ENCODE measurements at places on chromosomes 13 and 19.

DNA sequence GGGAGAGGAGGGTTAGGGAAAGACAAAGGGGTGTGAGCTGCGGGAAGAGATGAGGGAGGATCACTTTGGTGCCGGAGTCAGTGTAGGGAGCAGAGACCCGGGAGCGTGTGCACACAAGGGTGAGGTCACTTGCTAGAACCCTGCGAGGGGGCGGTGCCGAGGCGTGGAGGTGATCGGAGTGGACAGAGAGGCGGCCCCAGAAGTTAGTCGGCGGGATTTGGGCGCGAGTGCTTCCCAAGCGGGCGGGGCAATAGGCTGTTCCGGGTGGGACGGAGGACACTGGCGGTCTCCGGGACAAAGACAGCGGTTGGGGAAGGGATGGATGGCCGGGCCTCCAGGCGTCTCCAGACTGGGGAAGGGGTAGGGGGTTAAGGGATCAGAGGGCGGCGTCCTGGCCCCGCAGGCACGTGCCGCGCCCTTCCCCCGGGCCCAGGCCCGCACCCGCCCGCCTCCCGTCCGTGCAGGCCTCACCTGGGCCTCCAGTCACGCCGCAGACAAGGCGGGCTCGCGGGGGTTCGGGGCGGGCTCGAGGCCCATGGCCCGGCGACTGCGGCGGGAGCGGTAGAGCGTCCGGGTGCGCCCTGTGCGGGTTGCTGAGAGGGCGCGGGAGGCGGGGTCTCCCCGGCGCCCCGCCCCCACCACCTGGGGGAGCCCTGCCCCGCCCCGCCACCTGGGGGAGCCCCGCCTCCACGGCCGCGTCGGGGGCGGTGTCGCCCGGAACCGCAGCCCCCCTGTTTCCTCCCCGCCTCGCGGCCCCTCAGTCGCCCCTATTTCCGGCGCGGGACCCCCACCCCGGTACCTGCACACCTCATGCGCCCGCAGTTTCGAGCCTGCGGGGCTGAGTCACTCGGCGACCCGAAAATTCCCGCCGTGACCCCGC lies at the start of gene LPAR2:
Gene LPAR2 (minus strand): TSS at position 600 of the 880 bp plus-strand sequence. CDS start 945 bp downstream, outside the sequence.
- DNase-seq, result peak; percentile 85

DNA sequence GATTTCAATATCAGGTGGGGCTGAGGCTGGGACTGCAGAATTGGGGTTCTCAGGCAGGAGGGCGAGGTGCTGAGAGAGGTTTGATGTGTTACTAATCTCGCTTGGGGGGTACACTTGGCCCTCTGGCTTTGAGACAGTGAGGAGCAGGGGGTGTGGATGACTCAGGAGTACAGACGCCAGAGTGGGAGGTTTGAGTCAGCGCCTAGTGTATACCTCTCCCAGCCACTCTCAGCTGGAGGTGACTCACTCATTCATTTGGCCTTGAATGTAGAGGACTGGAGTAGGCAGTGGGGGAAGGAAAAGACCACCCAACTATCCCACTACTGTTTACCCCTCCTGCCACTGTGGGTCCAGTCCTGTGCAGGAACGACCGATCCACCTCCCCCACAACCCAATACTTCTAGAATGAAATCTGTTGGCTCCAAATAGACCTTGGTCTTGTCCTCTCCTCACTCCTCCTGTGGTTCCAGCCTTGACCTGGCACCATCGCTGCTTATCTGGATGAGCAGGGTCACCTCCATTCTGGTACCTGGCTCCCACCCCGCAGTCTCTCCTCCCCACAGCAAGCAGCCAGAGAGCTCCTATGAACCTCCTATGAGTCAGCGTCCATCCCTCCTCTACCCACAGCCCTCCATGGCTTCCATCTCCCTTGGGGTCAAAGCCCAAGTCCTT lies 20.1 kb upstream of the ZNRF4 start:
- no peak for DNase-seq

DNA sequence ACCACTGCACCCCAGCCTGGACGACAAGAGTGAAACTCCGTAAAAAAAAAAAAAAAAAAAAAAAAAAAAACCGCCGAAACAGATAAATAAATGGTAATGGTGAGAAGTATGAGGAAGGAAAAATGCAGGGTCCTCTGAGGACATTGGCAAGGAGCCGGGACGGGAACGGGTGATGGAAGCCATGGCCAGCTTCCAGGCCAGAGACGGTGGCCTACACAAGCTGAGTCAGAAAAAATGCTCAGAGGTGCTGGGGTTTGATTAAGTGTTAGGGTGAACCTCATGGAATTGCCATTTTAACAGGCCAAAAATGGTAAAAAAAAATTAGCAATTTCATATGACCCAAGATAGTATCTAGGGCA lies 866 bp upstream of the ZSWIM4 start:
- peak; percentile 74 for DNase-seq

DNA sequence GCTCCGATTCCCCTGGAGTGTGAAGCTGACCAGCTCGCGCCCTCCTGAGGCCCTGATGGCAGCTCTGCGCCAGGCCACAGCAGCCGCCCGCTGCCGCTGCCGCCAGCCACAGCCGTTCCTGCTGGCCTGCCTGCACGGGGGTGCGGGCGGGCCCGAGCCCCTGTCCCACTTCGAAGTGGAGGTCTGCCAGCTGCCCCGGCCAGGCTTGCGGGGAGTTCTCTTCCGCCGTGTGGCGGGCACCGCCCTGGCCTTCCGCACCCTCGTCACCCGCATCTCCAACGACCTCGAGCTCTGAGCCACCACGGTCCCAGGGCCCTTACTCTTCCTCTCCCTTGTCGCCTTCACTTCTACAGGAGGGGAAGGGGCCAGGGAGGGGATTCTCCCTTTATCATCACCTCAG lies 20.3 kb downstream of the CKM start:
- DNase-seq, result no peak

DNA sequence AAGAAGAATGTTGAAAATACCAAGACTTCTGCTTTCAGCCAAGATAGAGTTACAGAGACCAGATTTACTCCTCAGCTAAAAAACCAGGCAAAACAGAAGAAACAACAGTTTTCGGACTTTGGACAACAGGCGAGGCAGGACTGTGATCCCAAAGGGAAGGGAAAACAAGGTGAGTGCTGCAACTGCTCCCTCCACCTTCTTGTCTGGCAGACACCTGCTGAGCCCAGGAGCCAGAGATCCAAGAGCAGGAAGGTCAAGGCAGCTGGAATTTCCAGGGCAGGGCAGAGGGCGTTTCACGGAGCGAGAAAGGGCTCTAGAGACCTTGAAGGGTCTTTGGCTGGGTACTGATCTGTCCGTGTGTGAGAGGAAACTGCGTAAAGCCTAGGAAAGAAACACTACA lies 32.9 kb upstream of the SLC7A9 start:
- no peak for DNase-seq

GRCh38 chr13:30608364-30608763 lies 9.4 kb upstream of the USPL1 start:
- no peak for DNase-seq

DNA sequence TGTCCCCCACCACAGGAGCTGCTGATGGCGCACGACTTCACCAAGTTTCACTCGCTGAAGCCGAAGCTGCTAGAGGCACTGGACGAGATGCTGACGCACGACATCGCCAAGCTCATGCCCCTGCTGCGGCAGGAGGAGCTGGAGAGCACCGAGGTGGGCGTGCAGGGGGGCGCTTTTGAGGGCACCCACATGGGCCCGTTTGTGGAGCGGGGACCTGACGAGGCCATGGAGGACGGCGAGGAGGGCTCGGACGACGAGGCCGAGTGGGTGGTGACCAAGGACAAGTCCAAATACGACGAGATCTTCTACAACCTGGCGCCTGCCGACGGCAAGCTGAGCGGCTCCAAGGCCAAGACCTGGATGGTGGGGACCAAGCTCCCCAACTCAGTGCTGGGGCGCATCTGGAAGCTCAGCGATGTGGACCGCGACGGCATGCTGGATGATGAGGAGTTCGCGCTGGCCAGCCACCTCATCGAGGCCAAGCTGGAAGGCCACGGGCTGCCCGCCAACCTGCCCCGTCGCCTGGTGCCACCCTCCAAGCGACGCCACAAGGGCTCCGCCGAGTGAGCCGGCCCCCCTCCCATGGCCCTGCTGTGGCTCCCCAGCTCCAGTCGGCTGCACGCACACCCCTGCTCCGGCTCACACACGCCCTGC lies 4.4 kb upstream of the NOP53 start:
- DNase-seq, result no peak

DNA sequence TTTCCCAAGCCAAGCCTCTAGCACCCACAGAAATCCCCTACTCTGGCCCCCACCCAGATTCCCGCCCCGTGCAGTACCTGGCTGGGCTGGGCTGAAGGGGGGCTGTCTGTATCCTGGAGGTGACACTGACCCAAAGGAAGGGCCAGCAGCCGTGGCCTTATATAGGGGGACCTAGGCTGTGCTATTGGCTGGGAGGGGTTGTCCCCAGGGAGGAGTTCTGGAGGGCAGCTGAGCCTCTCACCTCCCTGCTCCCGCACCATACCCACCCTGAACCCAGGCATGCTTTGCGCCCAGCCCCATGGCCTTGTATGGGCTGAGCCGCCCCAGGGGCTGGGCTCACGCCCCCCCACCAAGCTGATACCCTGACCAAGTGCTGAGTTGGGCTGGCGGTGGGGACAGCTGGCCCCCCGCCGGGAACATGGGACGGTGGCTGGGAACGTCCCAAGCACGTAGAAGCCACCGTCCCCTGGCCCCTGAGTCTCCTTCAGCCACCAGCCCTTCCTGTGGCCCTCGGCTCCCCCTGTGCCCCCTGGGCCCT lies at the start of gene CKM:
Gene CKM (minus strand): TSS at position 132 of the 538 bp plus-strand sequence. CDS start 3,162 bp downstream, outside the sequence.
- DNase-seq, result no peak

GRCh38 chr19:15291089-15291488 lies 41.2 kb downstream of the BRD4 start:
- DNase-seq, result no peak

DNA sequence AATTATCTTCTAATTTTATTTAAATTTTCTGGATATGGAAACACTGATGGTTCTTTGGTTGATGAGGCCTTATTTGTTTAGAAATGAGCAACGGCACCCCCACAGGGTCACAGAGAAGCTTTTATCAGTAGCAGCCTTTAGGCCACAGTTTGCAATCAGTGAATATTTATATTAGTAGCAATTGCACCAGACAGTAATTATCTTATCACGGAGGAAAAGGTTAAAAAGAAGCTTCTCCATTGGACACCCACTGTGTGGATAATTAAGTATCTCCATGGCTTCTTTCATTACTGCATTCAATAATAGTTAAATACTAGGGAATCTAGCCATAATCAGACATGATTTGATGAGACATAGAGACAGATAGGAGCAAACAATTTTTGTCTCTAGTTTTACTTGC lies 2099.2 kb upstream of the PCDH20 start:
- DNase-seq, result no peak

- DNase-seq, result peak; percentile 86
Measured at GRCh38 chr19:48487948-48488347, 18.8 kb downstream of the CYTH2 start.

- no peak for DNase-seq
Measured at GRCh38 chr13:27917121-27917947, 2.5 kb upstream of the PDX1 start.

DNA sequence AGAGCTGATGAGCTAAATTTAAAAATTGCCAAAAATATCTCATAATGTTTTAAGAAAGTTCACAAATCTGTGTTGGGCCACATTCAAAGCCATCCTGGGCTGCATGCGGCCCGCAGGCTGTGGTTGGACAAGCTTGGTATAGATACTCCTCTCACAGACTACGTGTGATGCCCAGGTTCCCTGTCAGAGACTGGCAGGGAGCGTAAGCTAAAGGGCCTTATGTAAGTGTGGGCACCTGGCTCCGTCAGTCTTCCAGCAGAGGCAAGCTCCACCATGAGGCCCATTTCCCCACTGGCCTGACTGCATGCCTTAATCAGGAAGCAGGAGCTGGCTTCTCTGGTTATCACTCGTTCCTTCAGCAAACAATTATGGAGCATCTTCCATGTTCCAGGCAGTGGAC lies 200.2 kb downstream of the FOXO1 start:
- DNase-seq, result no peak

DNA sequence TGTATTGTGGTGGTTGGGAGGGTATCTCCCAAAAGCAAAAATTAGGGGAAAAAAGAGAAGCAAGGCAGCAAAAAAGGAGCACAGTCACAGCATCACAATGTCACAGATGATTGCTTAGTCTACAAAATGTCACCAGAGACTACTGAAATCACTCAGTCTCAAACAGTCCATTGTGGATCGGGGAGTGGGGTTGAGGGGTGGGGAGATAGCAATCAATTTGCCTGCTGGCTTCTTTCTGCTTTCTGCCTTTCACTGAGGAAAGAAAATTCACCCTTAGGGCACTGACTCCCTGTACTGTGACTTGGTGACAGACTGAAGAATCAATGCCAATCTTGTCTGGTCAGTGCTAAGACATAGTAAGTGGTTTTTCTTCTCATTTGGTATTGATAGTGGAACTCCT lies 2127.1 kb upstream of the PCDH20 start:
- DNase-seq, result no peak

DNA sequence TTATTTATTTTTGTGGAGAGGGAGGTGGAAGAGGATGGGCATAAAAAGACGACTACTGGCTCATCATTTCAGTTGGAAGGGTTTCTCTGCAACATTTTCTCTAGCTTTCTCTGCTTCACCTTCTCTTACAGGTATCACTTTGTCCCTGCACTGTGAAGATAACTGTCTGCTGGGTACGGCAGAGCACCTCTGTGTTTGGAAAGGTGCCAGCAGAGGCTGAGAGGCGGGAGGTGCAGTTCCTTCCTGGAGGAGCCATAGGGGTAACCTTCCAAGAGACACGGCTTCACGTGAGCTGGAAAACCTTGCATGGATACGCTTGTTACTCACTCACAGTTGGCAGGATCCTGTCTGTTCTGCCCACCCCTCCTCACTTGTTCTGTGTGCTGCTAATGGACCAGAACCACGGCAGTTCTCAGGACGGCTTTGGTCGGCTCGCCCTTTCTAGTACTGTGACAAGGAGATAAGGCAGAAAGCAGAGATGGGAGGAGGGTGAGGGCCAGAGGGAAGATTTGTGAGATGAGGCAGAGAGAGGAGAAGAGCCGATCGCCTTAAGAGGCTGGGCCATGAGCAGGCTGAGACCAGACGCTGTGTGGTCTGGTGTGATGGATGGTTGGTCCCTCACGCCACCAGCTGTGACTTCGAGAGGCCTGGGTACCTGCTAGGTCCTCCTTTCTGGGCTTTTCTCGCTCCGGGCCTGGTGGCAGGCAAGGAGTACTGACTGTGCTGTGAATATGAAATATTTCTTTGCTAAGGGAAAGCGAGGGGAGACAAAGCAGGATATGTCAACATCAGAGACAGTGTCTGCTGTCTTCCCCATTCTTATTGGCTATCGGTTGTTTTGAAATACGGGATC lies 66.8 kb downstream of the MRPL57 start:
- DNase-seq, result no peak

GRCh38 chr13:50843257-50844083 lies at the start of gene DLEU7:
Gene DLEU7, minus strand, starts transcription at chr13:50843692. Its CDS starts 46 bp downstream, at chr13:50843646.
- no peak for DNase-seq
